ENCODE measurements at places on chromosomes 5 and 9.

DNA sequence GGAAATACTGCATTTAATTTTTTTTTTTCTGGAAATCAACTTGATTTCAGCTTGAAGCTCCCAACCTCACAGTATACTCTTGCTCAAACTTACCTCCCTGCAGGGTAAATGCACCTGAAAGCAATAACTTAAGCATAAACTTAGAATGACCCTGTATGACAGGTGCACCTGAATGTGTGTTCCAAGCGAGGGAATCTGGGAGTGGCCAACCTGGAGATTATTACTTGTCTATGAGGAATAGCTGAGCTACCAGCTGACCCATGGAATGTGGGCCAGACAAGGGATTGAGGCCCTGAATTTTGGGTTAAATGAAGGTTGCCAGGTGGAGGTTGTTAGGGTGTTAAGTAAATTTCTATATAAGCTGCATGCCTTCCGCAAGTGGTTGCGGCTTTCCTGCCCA, 140.6 kb downstream of the OSTF1 start:
- DNase-seq: no peak

DNA sequence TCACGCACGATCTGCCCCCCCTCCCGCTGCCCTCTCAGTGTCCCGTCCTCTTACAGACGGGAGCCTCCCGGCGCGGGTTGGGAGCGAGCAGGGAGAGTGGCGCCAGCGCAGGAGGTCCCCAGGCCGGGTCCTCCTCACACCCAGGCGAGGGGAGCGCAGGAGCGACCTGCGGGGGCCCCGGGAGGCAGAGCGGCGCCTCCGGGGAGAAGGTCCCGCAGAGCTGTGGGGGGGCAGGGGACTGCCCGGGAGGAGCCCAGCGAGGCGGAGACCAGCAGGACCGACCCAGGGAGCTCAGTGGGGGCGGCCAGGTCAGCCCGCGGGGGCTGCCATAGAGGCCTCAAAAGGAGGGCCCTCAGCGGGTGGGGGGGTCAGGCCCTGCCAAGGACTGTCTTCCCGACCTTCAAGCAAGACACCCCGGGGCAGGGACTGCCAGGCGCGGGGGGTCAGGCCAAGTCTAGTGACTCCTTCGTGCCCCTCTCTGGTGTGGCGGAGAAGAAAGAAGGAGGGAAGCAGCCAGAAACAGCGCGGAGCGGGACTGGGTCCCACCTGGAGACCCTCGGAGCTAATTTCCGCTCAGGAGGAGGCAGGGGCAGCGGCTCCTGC, 123.3 kb upstream of the ERCC6L2 start:
- no peak for DNase-seq

DNA sequence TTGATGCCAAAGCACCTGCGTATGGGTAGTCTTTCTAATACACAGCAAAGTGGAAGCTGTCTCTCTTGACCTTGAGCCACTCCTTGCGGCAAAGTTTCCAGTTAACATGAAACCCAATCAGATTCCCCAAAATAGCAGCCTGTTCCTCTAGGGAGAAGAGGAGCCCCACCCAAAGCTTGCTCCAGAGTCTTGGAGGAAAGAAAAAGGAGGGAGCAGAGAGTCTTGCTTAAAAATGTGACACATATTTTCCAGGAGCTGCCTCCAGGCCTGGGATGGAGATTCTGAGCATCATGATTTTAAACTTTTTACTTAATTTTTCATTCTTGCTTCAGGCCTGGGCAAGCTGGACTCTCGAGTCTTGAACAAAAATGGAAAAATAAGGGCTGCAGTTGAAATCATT, 223.5 kb upstream of the TNC start:
- no peak for DNase-seq

DNA sequence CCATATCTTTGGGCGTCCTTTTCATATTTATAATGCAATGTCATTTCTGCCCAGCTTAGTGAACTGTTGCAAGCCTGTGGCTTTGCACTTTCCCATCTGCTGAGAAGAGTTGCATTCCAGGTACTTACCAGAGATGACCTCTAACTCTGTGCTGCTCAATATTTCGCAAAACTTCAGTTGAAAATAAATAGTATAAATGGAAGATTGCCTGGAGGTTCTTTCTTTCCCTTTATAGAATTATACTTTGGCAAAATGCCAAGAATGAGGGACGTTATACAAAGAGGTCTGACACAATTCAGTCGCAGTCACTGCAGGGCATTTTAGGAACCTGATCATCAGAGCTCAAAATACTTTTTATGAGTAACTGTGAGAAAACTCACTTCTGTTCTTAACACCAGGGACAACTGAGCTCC, 18.9 kb upstream of the VLDLR start:
- DNase-seq: no peak

DNA sequence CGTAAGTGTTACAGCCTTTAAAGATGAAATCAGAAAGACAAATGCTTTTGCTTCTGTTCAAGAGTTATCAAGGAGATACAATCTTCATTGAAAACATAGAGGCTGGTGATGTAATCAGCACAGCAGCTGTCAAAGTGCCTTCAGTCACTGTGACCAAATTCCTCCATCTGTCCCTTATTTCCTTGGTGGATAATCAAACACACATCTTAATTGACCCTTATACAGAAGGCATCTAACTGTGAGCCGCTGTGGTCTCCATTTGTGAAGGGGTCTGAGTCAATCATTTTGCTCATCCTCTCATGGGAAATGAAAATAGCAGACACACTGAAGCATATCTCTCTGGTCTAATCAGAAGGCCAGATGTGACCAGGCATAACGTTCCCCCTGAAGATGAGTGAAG, 130.1 kb upstream of the TLR4 start:
- no peak for DNase-seq

DNA sequence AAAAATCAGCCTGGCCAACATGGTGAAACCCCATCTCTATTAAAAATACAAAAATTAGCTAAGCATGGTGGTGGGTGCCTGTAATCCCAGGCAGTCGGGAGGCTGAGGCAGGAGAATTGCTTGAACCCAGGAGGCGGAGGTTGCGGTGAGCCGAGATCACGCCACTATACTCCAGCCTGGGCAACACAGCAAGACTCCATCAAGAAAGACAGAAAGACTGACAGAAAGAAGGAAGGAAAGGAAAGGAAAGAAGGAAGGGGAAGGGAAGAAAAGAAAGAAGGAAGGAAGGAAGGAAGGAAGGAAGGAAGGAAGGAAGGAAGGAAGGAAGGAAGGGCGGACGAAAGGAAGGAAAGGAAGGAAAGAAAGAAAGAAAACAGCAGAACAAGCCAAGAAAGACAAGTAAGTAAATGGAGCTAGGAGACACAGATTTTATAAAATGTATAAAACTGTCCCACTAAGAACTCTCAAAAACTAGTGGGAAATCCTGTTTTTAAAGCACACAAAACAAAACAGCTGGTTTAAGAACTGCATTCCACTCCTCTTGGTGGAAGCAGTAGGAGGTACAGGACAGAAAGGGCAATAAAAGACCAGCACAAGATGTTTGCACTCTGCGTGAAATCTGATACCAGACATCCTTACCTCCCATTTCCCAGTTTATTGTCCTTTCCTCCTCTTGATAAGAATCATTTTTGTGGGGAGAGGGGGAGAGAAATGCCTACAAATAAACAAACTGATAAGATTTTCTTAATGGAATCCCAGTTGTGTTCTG, 46.7 kb downstream of the MYO10 start:
- DNase-seq: peak; percentile 82

DNA sequence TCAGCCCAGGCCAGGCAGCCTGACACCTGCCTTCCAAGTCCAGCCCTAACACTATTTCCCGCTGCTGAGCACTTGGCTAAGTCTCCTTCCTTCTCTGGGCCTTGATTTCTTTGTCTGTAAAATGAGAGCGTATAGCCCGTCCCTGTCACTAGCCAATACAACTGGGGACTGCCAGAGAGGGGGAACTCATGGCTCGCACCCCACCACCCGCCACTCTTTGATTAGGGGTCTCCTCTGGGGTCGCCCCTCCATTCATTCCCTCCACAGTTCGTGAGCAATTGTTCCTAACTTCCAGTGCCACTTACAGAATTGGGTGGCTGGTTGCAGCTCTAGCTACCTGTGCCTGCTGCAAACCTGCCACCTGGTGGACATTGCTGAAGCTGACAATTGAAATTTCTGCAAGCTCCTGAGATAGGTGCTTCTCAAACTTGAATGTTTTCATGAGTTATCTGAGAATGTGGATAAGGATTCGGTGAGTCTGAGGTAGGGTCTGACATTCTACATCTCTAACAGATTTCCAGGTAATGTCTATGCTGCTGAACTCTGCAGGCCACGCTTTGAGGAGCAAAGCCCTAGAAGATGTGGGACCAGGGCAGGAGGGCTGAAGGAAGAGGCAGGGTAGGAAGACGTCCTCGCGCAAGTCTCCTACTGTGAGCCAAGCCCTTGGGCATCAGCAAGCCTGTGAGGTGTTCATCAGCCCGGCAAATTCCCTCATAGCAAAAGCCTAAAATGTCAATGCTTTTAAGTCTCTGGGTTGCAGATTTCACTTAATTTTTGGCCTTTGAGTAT, 13.3 kb upstream of the RECK start:
- DNase-seq: peak; percentile 72

- DNase-seq: no peak
These were observed 98.1 kb downstream of the PAX5 start for GRCh38 chr9:36935768-36936497.

DNA sequence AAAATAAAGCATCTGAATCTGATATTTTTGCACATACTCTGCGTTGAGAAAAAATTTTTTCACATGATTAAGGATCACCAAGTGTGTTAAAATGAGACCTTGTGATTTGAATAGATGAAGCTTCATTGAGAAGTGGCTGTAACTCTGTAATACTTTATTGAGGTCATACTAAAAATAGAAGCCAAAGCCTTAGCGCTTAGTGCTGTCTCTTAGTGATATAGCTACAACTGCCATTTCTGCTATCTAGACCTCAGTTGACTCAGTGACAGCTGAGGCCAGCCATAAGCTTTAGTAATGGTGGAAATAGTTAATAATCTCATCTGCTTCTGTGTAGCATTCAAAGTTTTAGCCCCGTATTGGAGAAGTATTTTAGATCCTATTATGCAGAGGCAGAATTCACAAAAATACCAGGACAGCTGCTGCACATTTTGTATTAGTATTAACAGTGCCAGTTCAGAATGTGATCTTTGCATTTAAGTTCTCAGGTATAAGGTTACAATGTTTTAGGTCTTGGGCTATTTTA, 107.4 kb upstream of the SGCD start:
- no peak for DNase-seq

GRCh38 chr9:15403155-15403554, 19.5 kb upstream of the SNAPC3 start:
- no peak for DNase-seq

- DNase-seq: peak; percentile 11
These were observed 24.1 kb upstream of the PTGS1 start for GRCh38 chr9:122346478-122347347.

DNA sequence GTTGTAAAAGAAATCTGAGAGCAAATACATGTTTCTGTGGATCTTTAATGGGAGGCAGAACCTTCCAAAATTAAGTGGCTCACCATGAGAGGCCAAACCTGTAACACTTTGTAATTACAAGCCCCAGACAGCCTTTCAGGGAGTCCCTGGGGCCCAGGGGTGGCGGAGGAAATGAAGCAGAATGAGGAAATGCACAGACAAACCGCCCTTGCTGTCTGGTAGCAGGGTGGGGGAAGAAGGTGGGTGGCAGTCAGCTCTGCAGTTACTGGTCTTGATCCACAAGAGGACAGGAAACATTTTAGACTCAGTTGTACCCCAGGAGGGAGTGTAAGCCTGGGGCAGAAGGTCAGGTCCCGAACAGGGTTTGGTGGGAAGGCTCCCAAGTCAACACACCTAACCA, 6.5 kb downstream of the ARL14EPL start:
- DNase-seq: no peak

Data from astrocyte of the spinal cord (primary cell).